ENCODE measurements at places on chromosomes 7 and 10. TPM values are rescaled to one million over a fixed set of nuclear protein-coding genes. Genes with fewer than 3 reads are reported as not detected.
A peak's percentile ranks its signal among the peaks of the same experiment; 100 is the strongest.

The NKX1-2 gene
- total RNA-seq, result not detected

The RAB19 gene
- total RNA-seq, result not detected

The TMEM176B gene
- not detected for total RNA-seq

- DNase-seq, result peak; percentile 51
These were observed 204.7 kb upstream of the KLF14 start for GRCh38 chr7:130938661-130939060.

- peak; percentile 97 for DNase-seq
These were observed 65.9 kb downstream of the BBS9 start for GRCh38 chr7:33195264-33195663.

DNA sequence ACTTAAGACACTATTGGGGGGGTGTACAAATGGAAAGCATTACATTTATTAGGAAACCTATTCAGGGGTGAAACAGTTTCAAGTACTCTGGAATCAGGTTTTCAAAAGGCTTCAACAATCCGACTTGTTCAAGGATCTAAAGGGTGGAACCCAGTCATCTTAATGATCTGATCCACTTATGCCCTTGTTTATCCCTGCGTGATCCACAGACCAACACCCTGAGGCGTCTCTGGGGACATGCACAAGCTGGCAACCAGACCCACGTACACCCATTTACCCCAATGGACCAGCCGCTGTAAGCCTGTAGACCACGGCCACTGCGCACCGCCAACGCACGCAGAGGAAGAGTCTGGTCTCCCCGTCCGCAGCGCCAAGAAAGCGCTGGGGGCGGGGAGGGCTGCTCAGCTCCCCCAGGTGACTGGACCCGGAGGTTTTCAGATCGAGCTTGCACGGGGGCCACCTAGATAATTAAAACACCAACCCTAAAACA, 13.4 kb downstream of the HNRNPF start:
- DNase-seq, result peak; percentile 17

Measured in LHCN-M2 (cell line).